ENCODE measurements at places on chromosomes 2 and 18.

DNA sequence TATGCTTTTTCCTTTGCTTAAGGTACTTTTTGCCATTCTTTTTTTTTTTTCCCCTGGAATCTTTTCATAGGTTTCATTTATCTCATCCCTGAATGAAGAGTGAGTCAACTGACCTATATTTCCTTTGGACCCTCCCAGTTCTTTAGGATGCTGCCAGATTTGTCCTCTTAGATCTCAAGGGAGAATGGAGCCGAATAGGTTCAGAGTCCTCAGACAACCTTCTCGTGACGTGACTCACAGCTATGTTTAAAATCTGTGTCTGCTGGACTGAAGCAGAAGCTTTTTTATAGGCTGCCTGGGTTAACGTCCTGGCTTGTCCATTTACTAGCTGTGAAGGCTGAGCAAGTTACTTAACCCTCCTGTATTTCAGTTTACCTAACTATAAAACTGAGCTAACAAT, 358.6 kb downstream of the DLGAP1 start:
- DNase-seq = no peak

GRCh38 chr18:23825978-23826405, 136.7 kb downstream of the LAMA3 start:
- DNase-seq = no peak

DNA sequence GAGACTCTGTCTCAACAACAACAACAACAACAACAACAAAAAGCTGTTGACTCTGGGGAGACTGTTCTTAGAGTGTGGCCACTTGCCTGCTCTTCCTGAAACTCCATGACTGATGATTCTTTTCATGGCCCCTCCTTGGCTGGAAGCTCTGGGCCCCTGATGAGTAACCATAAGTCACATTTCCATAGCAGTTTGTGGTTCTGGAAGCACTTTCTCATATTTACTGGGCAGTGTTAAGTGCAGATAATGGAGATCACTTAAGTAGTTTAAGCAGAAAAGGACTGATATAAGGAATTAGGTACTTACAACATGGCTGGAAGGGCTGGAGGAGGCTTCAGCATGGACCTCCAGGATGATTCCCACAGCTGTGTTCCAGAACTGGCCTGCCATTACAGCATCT, 147.3 kb upstream of the DLX2 start:
- DNase-seq = no peak

- no peak for DNase-seq
Measured at GRCh38 chr2:63651861-63652651, 63.3 kb downstream of the MDH1 start.

DNA sequence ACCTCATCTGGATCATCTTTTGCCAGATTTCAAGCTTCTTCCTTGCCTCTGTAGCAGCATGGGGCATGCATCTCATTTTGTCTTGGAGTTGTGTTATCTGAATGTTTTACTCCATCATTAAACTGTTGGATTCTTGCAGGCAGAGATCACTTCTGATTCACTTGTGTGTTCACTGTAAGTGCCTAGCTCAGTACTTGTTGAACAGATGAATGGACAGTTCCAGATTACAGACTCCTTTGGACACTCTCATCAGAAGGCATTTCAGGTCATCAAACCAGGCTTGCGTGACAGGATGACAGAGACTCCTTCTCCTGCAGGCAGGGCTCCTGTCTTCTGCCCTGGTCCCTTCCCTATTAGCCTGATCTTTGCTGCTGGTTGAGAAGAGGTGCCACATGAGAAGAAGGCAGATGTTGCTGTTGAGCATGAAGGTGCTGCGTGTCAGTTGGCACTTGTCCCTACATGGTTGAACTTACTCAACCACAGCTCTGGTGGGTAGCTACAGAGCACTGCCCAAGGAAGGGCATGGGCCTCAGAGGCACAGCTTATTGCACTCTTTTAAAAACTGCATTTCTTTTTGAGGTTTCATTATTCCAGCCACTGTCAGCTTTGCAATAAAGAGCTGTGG, 58.9 kb downstream of the INPP4A start:
- no peak for DNase-seq

- no peak for DNase-seq
Measured at GRCh38 chr2:232174662-232175061, 203.9 kb upstream of the ALPP start.

DNA sequence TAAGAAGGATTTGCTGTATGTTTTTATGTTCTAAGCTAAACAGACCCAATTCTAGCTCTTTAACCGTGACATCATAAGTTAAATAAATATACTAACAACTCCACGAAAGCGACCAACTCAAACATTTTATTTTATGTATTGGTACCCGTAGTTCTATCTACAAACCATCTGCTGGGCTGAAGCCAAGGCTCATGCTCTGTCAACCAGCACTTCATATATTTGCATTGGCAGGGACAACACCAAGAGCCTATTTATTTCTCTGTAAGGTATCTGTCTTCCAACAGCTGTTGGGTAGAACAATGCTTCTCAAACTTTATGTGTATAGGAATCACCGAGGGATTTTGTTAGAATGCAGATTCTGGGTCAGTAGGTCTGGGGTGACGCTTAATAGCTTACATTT, 64.5 kb downstream of the PID1 start:
- DNase-seq = no peak

DNA sequence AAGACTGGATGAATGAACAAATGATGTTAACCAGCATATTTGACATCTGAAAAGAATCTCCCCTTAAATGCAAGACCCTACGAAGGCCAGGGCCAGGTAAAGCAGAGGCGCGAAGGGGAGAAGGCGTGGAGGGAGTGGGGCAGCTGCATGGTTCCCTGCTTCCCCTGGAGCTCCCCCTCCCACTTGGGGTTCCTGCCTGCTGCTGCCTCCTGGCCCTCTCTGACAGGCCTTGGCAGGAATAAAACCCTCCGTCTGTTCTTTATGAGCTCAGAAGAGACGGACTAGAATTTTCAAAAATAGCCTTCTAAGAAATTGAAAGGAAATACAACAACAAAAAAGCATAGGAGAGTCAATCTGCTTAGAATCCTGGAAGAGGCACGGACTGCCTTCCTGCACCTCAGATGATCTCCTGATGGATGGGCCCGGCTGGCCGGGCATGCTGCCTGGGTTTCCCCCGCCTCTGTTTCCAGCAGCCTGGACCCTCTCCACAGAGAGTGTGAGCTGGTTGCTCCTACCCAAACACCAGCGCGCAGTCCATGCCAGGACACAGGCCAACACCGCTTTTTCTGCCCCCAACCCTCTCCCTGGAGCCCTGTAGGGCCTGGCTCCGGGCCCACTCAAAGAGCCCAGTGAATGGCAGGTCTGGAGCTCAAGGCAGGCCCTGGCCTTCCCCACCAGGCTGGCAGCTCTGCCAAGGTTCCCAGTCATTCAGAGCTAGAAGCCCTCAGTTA, 23.9 kb downstream of the CFAP65 start:
- DNase-seq = no peak

DNA sequence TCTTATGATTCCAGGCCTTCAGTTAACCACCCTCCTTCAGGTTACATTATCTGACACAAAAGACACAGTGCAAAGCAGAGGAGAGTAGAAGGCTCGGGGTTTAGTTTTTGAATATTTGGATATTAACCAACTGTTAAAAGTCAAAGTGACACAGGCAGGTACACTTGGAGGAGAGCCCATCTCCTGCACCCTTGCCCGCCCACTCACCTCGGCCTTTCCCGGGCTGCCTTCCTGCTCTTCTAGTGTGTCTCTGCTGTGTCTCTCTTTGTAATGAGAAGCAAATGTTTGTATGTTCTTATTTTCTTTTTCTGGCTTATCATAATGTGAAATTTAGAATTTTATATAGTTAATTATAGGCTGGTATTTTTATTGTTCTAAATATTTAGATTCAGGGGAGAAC, 35.1 kb downstream of the ZNF236 start:
- no peak for DNase-seq

GRCh38 chr2:57693177-57693576, 353.4 kb upstream of the VRK2 start:
- DNase-seq = no peak

- no peak for DNase-seq
Measured at GRCh38 chr18:685438-685837, 27.0 kb downstream of the ENOSF1 start.

- DNase-seq = no peak
Measured at GRCh38 chr18:74778191-74778847, 180.6 kb downstream of the ZNF407 start.

- DNase-seq = no peak
Measured at GRCh38 chr18:50396005-50396660, 21.3 kb downstream of the SKA1 start.

DNA sequence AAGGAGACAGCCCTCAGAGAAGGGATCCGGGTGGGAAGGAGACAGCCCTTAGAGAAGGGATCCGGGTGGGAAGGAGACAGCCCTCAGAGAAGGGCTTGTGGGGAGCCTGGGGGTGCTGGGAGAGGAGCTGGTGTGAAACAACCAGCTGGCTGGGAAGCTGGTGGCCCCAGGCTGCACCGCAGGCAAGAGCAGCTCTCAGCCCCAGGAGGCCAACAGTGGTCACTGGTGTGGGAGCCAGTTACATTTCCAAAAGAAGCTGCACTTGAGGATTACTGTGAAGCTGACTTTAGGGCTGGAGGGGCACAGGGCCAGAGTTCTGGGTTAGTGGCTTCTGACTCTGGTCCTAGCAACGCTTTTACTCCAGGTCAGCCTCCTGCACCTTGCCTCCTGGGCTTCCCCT, 3.3 kb downstream of the HES6 start:
- no peak for DNase-seq

DNA sequence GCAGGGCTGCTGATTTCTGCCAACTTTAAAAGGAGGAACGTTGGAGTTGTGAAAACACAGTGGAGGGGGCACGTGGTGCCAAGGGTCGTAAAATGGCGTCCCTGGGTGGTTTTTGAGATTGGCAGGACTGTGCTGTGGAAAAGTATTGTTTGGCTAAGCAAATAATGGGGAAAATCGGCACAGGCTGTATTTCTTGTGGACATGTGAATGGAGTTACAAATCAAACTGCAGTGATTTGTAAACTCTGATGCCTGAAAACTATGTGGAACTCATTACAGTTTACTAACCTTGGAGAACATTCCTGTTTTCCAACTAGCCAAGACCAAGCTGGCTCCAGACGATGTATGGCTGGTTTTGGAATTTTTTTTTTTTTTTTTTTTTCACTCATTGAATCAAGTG, 68.7 kb downstream of the KCTD1 start:
- no peak for DNase-seq

DNA sequence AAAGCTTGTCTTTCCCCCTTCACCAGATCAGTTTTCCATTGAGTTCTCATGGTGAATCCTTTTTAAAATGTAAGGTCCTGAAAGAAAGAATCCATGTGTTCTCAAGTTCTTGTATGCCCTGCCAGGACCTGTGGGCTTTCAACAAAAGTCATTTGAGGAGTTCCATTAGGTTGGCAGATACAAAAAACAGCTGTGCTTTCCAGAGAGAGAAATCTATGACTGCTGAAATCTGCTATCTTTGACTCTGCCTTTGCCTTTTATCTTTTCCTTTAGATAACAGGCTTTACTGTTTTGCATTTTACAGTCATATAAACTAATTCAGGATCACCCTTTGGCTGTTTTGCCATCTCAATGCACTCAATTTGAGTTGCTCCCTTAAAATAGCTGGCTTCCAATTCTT, 59.7 kb downstream of the CXCR4 start:
- DNase-seq = no peak

- no peak for DNase-seq
Measured at GRCh38 chr2:151619337-151619989, 114.8 kb downstream of the NEB start.

DNA sequence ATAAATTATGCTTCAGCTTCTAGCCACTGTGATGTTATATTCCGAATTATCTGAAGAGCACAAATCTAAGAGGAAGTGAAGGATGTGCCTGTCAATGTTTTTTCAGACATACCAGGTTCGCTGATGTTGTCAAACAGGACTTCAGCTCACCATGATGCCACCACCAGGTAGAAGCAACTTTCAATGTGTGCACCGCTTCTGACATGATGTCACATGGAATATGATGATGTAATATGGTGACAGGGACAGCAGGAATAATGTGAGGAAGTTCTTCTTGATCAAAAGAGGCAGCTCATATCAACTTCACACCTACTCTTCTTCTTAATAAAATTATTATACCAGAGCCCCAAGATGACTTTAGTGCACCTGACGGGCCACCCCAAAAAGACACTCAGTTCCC, 893.2 kb downstream of the BCL11A start:
- DNase-seq = no peak

- DNase-seq = no peak
Measured at GRCh38 chr2:122532481-122532880, 777.0 kb downstream of the TSN start.

GRCh38 chr2:165792104-165792454, 2.0 kb downstream of the GALNT3 start:
- no peak for DNase-seq

GRCh38 chr2:239467281-239467955, 66.6 kb upstream of the HDAC4 start:
- DNase-seq = no peak

DNA sequence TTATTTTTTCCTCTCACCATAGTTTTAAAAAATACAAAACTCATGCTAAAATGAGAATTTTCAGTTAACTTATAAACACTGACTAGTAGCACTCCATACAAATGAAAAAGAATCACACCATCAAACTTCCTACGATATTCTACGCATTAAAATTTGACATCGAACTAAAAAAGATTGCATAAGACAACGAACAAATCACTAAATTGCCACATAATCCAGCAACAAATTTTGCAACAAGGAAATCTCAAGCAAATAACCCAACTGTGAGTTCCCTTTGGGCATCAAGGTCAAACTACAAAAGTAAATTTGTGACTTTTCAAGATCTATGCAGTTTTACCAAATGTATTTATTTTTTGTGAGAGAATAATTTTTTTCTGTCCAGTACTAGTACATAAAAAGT, 1.5 kb downstream of the MAP3K2 start:
- no peak for DNase-seq

Measured in stimulated activated CD8-positive, alpha-beta memory T cell treated with anti-CD3 and anti-CD28 coated beads, Interleukin-4, amount 100 ng/mL, for 4 hours (primary cell).